ENCODE measurements at places on chromosomes 3 and 15.

- no peak for DNase-seq
Observed at GRCh38 chr3:129032716-129033115, 27.9 kb upstream of the GP9 start.

DNA sequence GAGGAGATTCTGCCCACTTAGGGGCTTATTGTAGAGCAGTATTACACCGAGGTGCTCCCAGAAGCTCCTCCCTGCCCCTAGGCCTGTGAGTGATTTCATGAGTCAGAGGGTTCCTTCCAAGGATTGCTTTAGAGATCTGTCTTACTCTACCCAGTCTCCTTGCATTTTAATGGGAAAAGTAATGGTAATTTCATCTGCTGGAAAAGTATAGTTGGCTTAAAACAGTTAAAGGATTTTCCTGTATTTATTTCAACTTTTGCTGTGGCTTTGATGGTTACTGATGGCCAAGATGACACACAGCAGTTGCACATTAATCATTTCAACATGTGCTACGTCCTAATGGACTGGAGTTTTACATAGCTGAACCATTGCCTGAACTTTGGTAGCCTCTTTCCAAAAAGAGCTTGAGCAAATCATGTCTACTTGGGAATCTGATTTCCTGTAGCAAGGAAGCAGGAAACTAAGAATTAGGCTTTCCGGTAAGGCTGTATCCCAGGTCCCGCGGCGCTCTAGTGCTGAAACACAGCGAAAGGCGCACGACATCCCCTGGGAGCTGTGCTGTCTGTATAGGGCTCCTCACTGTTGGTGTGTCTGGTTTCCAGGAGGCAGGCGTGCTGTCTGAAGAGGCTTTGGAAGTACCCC lies 9.2 kb upstream of the PGPEP1L start:
- DNase-seq: no peak

GRCh38 chr15:100829457-100829856 lies 50.2 kb upstream of the ALDH1A3 start:
- no peak for DNase-seq

- DNase-seq: no peak
Observed at GRCh38 chr3:171340434-171340833, 119.8 kb downstream of the TNIK start.

DNA sequence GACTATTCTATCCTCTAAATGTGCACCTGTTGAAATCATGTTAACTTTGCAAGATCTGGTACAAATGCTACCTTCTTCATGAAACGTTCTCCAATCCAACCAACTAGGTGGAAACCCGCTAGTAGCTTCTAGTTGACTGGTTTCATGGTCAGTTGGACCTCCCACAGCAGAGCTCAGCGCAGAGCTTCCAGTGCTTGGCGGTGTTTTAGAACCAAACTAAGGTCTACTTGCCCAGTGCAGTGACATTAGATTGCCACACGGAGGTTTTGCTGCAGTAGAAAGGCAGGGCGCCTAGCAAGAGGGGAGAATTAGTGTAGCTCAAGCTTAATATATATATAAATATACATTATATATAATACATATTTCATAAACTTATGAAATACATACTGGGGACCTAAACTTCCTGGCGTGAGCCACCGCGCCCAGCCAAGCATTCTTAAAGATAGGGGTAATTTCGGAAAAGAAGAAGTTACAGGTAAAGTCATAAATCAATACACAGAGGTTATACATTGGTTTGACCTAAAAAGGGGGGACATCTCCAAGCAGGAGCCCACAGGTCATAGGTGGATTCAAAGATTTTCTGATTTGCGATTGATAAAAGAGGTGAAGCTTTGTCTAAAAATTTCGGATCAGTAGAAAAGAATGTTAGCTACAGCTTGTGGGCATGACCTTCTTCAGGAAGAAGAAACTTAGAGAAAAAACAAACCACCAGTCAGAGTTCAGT lies 2.1 kb upstream of the OXSR1 start:
- DNase-seq: no peak

DNA sequence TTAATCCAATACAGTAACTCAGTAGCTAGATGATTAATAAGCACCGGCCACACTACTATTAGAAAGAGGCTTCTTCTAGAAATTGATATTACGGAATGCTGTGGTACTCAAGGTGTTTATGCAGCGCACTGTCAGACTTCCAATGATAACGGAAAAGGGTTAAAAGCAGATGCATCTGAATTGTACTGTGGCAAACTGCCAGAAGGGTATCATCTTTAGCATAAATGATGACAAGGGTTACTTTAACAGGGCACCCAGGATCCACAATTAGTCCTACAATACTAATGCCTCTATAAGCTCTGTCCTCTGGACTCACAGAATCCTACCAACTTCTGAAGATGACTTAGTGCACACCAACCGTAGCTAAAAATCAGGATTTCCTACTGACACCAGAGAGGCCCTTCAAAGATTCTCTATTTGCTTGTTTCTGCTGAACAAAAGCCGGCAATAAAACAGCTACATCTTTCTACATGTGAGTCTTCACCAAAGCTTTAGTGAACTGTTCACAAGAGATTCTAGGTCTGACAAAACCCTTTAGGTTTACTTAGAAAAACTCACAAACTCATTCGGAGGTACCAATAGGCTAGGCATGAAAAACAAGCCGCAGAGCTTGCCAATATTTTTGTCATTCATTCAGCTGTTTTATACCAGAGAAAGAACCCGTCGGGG lies 7.1 kb downstream of the SATB1 start:
- DNase-seq: no peak

GRCh38 chr15:53307952-53308624 lies 451.4 kb downstream of the WDR72 start:
- no peak for DNase-seq

DNA sequence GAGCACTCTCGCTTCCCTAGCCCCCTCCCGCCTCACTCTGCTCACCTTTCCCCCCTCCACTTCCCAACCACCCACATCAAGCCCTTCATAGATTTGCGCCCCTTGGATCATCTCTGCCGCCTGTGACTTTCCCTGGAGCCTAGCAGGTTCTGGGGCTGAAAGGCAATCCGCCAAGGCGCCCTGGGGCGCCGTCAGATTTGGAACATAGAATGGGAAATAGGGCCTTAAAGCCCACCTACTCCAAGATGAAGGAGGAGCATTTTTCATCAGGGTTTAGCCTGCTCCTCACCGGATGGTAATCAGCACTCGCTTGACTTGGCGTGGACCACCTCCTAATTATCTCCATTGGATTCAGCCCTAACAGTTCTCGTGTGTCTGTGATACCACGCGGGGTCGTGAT lies 1.3 kb downstream of the CPNE4 start:
- no peak for DNase-seq

- DNase-seq: no peak
Observed at GRCh38 chr3:180478695-180479094, 123.3 kb upstream of the TTC14 start.

GRCh38 chr3:37163262-37164015 lies 10.9 kb downstream of the LRRFIP2 start:
- DNase-seq: no peak

DNA sequence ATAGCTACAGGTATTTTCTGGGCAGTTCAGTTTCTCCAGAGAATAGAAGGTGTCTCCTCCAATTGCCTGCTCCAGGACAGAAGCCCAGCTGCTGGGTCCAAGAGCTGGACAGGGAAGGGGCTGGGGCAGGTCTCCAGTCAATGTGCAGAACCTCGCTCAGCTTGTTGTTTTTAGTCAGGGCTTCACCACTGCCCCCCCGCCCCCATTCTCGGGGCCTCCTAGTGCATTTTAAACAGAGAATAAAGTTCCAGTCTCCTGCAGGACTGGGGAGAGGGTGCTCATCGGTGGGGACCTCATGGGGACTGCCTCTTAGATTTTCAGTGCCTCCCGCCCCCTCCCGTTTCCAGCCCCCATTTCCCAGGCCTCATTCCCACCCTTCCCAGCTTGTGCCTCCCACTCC lies 216.6 kb downstream of the XXYLT1 start:
- DNase-seq: no peak

GRCh38 chr3:135237371-135238143 lies 442.5 kb downstream of the EPHB1 start:
- DNase-seq: no peak

GRCh38 chr3:30659270-30660130 lies 53.1 kb downstream of the TGFBR2 start:
- DNase-seq: no peak
